ENCODE measurements at places on chromosomes 2 and 18.

DNA sequence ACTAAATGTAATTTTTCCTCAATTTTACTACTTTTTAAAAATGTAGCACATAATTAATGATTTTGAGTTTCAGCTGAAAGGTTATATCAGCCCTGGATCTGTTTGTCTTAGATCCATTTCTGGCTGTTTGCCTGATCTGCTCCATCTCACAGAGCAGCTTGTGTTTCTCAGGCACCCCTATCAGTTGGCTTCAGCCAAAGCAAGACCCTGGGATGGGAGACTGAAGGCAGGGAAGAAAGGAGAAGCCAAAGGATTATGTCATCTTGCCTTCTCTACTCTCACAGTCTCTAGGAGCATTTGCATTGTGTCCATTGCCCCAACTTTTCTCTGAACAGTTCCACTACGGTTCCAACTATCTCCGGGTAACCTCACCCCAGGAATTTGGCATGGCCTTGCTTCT is 110.5 kb downstream of the CCDC148 start:
- no peak for DNase-seq

DNA sequence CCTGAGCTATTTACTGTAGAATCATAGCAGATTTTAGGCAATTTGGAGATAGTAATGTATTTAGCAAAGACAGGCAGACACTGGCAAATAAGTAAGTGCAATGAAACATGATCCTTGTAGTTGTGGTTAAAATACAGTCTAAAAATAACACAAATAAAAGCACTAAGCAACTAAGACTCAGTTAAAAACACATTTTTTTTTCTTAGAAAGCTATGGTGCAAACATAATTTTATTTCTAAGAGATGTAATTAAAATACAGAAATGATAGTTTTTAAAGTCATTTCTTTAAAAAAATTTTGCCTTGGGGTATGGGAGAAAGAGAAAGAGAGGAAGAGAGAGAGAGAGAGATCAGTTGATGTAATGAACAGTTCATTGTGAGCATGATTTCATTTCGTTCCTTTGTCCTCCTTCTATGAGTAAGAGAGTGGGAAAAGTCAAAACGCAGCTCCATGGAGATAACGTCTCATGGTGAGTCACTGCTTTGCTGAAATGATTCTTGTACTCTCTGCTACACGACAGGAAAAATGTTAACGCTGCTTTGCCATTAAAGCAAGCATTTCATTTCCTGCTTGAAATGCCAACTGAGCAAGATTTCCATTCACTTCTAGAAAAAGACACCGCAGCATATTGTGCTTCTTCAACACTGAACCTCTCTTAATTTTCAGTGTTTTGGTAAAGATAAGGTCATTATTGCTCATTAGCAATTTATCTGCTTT is 61.3 kb upstream of the PGAP1 start:
- DNase-seq: peak; percentile 23

GRCh38 chr2:172050479-172051125 is 34.7 kb upstream of the DLX1 start:
- DNase-seq: no peak

DNA sequence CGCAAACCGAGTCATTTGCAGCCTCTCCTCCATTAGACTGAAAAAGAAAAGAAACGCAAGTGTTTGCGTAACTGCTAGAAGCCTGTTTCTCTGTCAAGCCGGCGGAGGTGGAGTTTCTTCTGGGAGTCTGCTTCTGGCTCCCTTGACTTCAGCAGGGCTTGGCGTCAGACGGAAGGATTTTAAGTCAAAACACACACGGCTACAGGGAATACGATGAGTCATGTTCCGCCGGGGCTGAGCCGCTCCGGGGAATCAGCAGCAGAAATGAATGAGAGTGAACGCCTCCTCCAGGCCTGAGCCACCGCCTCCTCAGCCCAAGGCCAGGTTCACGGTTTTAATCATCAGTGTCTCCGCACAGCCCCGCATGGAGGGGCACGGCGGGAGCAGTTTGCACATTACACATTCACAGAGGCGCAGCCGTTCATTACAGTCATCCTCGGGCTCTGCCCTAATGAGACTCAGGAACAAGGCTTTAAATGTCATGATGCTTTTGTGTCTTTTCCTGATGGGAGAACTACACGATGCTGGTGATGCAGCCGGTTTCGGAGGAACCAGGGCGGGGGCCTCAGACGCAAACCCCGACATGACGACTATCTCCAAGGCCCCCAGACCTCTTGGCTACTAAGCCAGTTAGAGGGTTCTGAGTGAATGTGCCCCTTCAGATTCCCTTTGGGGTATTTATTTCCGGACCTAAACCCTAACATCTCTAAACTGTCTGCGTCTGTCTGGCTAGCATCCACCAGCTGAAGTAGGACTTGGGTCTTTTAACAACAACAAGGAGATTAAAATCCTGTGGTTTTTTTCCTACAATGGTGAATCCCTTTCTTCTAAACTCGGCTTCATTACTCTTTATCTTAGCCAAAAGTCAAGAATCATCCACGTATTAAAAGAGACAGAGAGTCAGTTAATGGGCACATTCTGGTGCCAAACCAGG is 11.1 kb upstream of the SCG2 start:
- DNase-seq: peak; percentile 83

GRCh38 chr2:23500836-23501235 is 115.9 kb downstream of the KLHL29 start:
- DNase-seq: no peak

DNA sequence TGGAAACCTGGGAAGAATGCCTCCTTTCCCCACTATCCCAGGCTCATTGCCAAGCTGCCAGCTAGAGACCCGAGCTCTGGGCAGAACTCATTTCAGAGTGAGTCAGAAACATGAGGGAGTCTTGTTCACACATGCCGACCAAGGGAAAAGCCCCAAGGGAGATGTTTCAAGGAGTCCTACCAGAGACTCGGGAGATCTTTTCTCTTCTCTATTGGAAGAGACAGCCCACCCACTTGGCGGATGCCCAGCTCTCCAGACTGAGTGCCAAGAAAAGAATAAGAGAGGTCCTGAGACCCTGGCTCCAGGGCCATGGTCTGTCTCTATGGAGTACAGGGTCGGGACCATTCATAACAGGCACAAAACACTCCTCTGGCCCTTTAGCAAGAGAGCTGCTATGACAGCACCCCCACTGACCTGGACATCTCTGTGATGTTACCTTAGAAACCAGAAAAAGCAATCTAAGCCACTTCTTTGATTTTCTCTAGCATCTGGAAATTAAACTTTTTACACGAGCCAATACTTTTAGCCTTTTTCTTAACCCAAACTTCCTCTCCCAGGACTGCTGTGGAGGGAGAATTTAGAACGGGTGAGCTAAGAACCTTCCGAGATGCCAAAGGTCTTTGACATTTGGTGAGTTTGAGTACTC is 18.5 kb upstream of the IGFBP5 start:
- peak; percentile 78 for DNase-seq

GRCh38 chr18:8844721-8845148 is 139.4 kb downstream of the MTCL1 start:
- DNase-seq: no peak

DNA sequence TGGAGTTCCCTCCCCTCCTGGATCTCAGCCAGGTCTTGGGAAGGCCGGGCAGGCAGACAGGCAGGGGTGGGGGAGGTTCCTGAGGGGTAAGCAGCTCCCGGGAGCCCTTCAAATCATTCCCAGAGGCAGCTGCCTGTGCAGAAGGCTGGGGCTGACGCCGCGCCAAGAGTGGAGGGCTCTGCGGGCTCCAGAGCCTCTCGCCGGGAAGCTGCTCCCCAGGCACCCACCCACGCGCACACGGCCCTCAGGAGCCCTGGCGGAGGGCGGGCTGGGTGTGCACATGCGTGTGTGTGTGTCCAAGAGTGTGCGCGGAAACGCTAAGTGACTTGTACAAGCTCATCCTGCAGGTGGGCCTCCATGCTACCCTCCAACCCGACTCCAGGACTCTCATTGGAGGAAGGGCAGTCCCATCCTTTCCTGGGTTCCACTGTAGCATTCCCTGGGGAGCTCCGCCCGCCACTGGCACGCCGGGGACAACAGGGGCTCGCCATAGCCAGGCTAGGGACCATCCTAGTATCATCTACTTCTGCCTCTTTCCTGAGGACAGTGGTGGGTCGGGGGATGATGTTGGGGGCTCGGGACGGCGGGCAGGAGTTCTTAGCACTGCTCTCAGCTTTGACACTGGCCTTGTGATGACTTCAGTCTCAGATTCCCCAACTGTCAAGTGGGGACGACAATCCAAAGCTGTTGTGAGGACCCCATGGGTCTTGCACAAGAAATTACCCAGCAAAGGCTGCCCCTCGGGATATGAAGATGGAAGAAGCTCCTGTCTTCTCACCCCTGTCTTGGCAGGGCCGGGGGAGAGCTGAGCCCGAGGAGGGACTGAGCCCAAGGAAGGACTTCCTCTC is 50.3 kb downstream of the INHBB start:
- DNase-seq: no peak

DNA sequence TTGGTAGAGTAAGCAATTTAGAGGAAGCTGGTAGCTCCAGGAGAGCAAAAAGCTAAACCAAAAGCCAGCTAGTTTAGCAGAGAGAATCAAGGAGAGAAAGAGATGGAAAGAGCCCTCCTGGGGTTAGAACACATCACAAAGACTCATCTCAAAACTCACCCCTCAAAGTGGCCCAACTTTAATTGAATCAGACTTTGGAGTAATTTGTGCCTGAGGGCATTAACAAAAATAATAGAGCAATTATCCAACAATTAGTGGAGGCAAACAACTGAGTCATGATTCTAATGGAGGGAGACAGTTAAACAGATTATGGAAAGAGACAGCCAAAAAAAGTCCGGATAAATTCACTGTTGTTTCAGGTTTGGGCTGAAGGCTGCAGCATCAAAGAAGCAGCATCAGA is 417.4 kb downstream of the KCNJ3 start:
- DNase-seq: no peak

GRCh38 chr2:121239969-121240368 is 45.0 kb downstream of the TFCP2L1 start:
- DNase-seq: no peak

DNA sequence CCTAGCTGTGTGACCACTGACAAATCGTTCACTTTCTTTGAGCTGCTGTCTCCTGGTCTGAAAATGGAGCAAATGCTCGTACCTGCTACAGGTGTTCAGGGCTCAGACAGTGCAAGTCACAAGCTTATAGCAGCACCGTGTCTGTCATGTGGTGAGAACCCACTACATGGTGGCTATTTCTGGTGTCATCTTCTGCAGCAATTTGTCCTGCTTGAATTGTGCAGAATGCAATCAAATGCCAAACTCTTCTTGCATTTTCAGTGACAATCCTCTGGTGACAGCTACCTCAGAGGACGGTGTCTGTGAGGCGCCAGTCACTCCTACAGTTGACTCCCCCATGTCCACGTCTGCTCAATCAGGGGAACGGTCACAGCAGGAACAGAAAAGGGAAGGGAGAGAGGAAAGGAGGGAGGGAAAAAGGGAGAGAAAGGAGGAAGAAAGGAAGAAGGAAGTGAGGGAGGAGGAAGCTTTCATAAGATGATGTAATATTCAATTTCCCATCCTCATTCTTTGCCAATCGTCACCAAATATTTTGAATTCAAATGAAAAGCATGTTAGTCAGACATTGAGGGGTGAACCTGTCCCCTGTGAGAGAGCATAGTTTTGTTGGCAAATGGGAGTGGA is 122.2 kb downstream of the BCL2 start:
- DNase-seq: no peak

DNA sequence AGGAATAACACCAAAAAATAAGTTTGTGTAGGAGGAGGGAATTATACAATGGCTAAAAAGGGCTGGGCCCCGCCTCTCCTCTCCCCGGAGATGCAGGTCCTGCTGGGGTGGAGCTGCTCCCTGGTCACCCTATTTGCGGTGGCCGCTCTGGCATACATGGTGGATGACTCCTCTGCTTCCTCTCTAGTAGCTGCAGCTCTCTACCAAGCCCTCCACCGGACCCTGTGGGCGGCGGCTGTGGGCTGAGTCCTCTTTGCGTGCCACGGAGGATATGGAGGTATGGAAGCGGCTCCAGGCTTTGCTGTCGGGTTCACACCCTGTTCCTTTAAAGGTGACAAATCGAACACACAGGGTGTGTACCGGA is 77.1 kb upstream of the SEC11C start:
- DNase-seq: no peak
